CD4-positive, alpha-beta T cell treated with Interleukin-6 for 4 hours (primary cell): ENCODE measurements at places on chromosomes 11 and 22.

GRCh38 chr22:17965538-17966402 is 58.6 kb downstream of the MICAL3 start:
- DNase-seq: no peak

DNA sequence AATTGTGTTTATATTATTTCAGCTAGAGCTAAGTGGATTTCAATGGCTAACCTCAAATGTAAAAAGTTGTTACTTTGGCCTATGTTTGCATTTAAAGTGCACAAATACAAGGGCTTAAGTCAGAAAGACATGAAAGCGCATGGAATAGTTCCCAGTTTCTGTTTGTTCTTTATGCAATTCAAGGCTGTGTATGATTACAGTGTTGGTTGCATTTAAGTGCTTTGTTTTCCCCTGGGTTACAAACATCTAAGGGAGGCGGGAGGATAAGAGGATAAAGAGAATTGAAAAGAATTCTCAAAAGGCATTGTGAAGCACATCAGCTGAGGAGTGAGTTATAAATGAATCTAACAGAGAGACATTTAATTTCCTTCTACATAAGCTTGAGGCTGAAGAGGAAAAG is 453.4 kb downstream of the NTM start:
- DNase-seq: no peak

DNA sequence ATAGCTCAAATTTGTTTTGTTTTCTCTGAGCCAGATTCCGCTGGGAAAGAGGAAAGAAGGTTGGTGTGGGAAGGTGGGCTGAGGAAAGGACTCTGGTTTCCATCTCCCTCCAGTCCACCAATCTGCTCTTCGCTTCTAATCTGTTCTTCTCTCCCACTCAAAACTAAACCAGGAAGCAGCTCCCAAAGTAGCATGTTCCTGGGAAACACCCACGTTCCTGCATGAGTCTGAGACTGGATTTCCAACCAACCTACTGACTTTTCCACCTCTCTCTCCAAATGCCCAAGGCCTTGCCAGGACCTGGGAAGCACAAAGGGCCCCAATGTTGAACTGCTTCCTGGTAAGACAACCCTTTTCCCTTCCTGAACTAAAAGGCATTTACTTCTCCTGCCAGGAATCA is 110.2 kb downstream of the WT1 start:
- no peak for DNase-seq

DNA sequence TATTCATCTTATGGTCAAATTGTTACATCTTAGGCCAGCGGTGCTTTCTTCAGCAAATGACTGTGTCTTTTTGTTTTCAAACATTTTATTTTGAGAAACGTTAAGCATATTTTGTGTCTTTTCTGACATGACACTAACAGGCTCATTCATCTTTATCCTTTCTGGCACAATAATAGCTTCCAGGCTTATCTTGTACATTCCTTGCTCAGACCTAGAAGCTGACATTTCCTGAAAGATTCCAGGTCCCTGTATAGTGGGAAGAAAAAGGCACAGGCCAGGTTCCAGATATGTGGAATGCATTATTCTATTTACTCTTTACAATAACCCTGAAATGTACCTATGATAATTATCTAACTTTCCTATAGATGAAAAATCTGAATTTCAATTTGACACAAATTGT is 379.1 kb upstream of the B3GAT1 start:
- DNase-seq: no peak

DNA sequence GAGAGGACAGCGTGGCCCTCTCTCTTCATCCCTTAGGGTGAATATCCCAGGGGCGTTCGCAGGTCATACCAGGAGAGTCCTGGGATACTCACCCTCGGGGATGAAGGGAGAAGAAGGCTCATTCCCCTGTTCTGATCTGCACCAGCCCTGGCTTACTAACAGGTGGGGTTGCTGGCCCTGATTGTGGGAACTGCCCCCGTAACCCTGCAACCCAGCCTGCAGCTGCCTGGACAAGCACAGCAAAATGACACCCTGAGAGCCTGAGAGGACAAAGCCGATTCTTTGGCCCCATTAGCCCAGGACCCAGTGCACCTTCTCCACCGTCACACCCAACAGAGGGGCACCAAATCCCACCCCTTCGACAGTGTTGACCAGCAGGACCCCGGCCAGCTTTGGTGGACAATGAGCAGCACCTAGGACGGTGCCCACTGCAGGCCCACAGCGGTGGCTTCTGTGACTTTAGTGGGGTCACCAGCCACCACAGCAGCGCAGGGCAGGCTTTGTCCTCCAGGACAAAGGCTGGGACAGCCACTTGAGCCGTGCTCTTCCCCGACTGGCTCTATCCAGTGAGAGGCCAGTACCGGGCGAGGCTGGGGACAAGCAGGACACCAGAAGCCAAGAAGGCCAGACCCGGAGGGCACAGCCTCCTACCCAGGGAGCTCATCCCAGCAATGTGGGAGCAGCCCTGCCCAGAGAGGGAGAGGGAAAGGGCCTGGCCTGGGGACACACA is 98.5 kb upstream of the RTL6 start:
- DNase-seq: no peak

DNA sequence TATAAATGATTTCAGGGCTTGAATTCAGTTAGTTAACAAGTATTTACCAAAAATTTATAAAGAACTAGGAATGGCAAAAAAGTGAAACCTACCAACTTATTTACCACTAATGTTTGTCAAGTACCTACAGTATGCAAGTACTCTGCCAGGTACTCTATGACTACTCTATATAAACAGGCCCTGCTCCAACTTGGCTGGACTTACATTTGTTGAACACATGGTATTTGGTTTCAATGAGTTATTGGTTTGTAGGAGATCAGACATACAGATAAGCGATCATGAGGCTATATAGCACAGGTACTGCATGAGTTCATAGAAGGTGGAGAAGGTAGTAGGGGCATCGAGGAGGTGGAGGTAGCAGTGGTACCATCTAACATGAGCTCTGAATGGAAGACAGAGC is 159.9 kb upstream of the PDGFD start:
- no peak for DNase-seq

GRCh38 chr22:36233796-36234195 is 5.5 kb downstream of the APOL2 start:
- DNase-seq: no peak
